ENCODE measurements at places on chromosomes 16 and 17. TPM values are rescaled to one million over a fixed set of nuclear protein-coding genes. Genes with fewer than 3 reads are reported as not detected.

- no peak for DNase-seq
- H3K4me3 ChIP-seq = no peak overlapping the region
- no peaks in the 10 kb centered on the region for H3K4me1 ChIP-seq
- no peak overlapping the region for H3K27ac ChIP-seq
- peaks cover 13% of the 10 kb centered on the region for H3K36me3 ChIP-seq
Measured at GRCh38 chr16:24734382-24734781, 4.9 kb downstream of the TNRC6A start.

- no peak overlapping the region for H3K27ac ChIP-seq
- H3K4me3 ChIP-seq = no peak overlapping the region
- H3K27me3 ChIP-seq = no peaks in the 10 kb centered on the region
- DNase-seq = no peak
- H3K36me3 ChIP-seq = peaks cover 88% of the 10 kb centered on the region
Measured at GRCh38 chr16:4880006-4880580, 32.8 kb downstream of the UBN1 start.

The MOSMO gene
- total RNA-seq = 19.3 TPM

GRCh38 chr17:76635659-76636360 is 7.7 kb downstream of the ST6GALNAC1 start:
- no peak for DNase-seq
- H3K4me3 ChIP-seq = no peak overlapping the region
- H3K27me3 ChIP-seq = no peaks in the 10 kb centered on the region
- H3K4me1 ChIP-seq = no peaks in the 10 kb centered on the region
- H3K27ac ChIP-seq = no peak overlapping the region

- H3K36me3 ChIP-seq = peaks cover 24% of the 10 kb centered on the region
- peak within 1 kb of the TSS; percentile 97 for H3K4me3 ChIP-seq
- H3K27ac ChIP-seq = peak within 1 kb of the TSS; percentile 93
- peak; percentile 100 for DNase-seq
- peaks cover 46% of the 10 kb centered on the region for H3K4me1 ChIP-seq
- no peaks in the 10 kb centered on the region for H3K27me3 ChIP-seq
Measured at GRCh38 chr17:38752308-38753070, at the start of gene PSMB3. PSMB3 (plus strand) TSS chr17:38752741; CDS start chr17:38752827, 86 bp downstream.

The ALDH3A1 gene
- total RNA-seq = 0.39 TPM
